ENCODE measurements at places on chromosomes 4 and X. TPM values are rescaled to one million over a fixed set of nuclear protein-coding genes. Genes with fewer than 3 reads are reported as not detected.

BEX2 gene
- 1.2 TPM for polyA plus RNA-seq

OPHN1 gene
- polyA plus RNA-seq = 5.9 TPM

MAGEA2B gene
- not detected for polyA plus RNA-seq

CYLC1 gene
- polyA plus RNA-seq = not detected

TREX2 gene
- 0.49 TPM for polyA plus RNA-seq

DNA sequence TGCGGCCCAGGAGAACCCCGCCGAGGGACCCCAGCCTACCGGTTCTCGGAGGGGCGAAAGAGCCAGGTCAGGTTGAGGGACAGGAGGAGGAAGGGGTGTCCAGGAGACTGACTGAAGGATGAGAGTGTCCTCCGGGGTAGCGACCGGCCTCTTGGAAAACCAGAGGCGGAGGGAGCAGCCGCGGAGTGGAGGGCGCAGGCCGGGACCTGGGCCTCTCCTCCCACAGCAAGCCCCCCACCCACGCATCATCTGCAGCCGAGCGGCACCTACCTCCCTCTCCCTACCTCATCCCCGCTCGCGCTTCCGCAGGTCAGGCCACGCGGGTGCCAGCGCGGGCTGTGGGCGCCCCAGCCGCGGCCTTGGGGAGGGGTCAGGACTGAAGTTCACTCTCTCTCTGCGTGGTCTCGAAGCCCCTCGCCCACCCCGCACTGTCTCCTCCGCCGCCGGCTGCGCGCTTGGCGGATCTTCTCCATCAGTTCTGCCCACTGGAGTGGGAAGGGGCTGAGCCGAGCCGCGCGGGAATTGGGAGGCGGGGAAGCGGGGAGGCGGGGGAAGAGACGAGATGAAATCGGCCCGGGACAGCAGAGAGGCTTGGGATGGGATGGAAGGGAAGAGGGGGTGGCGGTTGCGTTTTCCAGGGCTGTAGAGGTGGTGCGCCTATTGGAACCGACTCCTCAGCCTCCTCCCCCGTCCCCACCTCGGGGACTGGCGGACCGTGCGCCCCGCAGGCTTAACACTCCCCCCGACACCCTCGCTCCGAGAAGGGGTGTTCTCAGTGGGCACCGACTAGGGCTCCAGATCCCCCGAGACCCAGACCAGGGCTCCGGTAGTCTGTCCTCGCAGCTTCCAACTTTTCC, 1.8 kb downstream of the NLGN4X start:
- no peak for DNase-seq

DNA sequence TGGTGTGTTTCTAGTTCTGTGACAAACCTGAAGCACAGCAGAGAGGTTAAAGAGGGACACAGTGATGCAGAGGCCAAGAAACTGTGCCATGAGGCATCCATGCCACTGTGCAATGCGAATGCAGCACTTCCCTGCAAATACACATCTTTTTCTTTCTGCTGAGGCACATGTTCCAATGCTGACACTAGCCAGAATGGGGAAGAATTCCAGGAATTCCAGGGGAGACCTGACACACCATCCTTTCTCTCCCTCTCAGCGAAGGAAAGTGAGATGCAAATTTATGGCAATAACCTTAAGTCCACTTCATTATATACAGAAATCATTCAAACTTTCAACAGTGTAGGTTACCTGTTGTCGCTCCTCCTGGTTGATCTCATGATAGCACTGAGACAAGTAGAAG, 204.8 kb downstream of the LDB2 start:
- no peak for DNase-seq

- DNase-seq = no peak
Observed at GRCh38 chrX:18394477-18394876, 30.9 kb upstream of the CDKL5 start.

GRCh38 chrX:102517326-102517725, 787 bp upstream of the TMSB15A start:
- DNase-seq = no peak

GRCh38 chr4:151866592-151866918, 105.7 kb upstream of the GATB start:
- DNase-seq = no peak

GRCh38 chrX:79270401-79270800, 96.7 kb downstream of the ITM2A start:
- DNase-seq = no peak

DNA sequence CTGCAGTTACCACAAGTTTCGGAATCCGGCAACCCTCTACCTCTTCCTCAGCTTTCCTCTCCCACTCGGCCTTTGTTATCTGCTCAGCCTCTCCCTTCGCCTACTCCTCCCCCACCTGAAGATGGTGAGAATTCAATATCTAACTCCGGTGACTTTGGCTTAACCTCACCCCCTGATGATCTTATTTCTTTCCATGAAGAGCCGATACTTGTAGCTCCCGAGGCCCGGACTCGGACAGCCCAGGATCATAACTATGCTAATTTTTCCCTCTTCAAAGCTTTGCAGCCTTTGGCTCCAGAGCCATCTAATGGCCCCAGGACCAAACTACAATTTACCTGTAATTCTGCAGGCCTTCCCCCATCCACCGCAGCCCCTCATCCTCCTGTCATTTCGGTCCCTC, 32.0 kb upstream of the MGST2 start:
- DNase-seq = no peak

DNA sequence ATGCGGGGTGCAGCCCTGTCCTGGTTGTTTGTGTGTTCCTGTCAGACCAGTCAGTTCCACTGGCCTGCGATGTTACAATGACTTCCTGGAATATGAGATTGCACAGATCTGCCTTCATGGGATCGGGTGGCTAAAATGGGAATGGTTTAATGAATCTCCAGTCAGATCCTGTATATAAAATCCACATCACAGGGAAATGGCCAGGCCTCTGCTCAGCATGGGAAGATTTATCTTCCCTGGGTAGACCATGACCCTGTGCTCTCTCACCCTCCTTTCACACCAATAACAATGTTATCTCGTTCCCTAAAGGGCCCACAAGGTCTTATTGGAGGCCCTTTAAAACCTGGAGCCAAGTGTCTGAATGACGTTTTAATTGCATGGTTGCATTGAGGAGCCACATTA, 307.4 kb downstream of the RAB28 start:
- no peak for DNase-seq

DNA sequence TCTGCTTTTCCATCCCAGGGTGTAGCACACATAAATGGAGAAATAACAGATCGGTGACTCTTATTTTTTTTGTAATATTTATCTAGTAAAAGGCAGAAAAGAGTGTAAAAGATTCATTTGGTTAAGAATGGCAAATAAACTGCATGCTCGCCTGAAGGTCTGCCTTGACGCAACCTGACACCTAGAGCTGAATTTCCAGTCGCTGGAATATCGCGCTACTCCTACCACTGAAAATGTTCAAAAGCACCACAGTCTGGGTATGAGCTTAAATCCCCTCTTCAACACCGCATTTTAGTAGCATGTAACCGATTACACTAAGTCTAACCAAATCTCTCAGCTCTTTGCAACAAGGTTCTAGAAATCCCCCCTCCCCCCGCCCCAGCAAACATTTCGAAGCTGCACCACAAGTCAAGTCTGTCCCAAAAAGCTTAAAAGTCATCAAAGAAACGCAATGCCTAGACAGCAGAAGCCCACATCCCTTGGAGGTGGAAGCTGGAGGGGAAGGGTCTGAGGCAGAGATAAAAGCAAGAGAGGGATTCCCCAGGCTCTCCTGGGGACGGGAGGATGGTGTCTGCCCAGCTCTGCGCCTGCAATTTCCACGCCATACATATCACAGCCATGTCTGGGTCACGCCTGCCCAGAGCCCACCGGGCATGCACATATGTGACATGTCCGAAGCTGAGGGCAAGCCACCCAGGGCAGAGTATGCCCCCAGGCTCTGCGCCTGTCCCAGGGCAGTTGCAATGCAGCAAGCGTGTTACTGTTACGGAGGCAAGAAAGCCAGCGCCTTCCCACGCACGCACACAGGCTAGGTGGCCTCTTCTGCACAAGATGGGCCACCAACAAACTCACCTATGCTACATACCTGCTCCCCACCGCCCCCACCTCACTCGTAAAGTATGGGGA, 1.4 kb downstream of the FGF13 start:
- no peak for DNase-seq

Measured in BJ (cell line).